ENCODE measurements at places on chromosomes 5 and 9.

DNA sequence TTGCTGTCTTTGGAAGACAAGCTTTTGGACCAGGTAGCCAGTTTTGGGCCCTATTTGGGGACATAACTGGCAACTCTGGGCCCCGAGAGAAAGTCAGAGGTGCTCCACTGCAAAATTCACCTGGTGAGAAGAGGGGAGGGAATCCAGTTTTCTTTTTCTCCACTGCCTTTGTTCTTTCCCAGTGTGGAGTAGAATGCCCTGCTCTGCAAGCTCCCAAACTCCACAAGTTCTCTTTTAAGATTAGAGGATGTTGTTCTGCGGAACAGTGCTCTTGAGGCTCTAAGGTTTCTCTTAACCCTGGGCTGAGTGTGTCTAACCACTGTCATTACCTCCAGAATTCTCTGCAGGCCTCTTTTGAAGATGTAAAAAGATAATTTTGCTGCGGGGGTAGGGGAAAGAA, 25.3 kb downstream of the MACIR start:
- no peak for DNase-seq

- DNase-seq = no peak
These were observed 7.1 kb upstream of the ORM1 start for GRCh38 chr9:114315723-114316363.

GRCh38 chr5:124661317-124662141, 84.9 kb downstream of the ZNF608 start:
- peak; percentile 97 for DNase-seq

GRCh38 chr9:73531658-73532057, 380.0 kb downstream of the ANXA1 start:
- no peak for DNase-seq

GRCh38 chr9:93620041-93620506, 43.7 kb downstream of the PHF2 start:
- no peak for DNase-seq

GRCh38 chr9:104386425-104387069, 117.5 kb upstream of the OR13F1 start:
- no peak for DNase-seq

DNA sequence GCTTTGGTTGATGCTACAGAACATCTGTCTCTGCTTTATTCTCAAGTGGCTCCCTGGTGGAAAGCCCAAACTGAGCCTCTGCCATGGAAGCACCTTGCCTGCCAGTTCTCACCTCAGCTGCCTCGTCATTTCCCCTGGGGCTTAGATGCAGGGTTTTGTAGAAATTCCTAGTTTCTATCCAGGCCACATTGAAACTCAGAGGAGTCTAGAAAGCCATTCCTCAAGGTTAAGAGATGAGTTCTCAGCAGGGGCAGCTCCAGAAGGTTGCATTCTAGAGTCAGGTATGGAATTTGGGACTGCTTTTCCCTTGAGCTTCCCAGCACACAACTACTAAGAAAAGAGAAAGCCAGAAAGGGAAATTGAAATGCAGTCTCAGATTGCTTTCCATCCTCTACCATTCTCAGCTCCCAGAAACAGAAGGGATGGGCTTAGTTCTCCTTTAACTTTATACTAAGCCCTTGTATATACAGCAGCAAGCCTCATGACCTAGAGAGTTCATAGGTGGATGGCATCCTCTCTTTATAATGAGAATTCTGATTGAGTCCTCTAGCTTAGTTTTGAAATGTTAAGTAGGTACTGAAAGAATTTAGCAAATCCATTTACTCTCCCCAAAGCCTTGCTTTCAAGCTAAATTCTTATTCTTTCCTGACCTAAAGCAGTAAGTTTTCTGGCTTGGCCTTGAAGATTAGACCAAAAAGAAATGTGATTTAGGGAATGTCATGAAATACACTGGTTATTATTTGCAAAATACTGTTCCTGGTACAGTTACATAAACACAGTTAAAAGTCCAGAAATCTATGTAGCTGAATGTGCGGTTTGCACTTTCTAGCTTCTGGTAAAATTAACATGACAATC, 66.0 kb upstream of the MEF2C start:
- DNase-seq = no peak
